Left ventricle myocardium inferior (tissue), 1 donor: ENCODE measurements at places on chromosomes 3 and 15. TPM values are rescaled to one million over a fixed set of nuclear protein-coding genes. Genes with fewer than 3 reads are reported as not detected.

Gene UCN2
- total RNA-seq, result 0.19 TPM

DNA sequence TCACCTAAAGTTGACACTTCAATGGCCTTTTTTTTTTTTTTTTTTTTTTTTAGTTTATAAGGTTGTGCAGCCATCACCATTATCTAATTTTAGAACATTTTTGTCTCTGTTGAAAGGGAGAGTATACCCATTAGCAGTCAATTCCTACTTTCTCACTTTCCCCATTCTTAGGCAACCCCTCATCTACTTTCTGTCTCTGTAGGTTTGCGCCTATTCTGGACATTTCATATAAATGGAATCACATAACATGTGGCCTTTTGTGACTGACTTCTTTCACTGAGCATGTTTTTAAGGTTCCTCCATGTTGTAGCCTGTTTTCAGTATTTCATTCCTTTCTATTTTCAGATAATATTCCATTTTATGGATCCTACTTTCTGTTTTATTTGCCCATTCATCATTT, 56.3 kb downstream of the BLM start:
- DNase-seq, result no peak

DNA sequence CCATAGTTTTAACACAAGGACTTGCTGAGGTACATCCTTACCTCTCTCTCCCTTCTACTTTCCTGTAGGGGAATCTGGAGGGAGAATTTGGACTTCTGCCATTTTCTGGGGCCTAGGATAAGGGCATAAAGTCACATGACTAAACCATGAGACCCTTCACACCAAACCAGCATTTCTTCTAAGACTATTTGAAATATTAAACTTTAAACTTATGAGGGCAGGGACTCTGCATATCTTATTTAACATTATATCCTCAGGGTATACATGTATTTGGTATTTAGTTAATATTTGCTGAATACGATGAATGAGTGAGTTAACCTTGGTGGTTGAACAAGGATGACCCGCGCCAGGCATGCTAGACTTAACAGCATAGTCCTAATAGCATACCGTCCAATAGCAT, 63.4 kb downstream of the USP13 start:
- DNase-seq, result no peak

- no peak for DNase-seq
Observed at GRCh38 chr15:28946803-28947202, 61.0 kb downstream of the APBA2 start.

Gene LYZL4
- total RNA-seq, result not detected

DNA sequence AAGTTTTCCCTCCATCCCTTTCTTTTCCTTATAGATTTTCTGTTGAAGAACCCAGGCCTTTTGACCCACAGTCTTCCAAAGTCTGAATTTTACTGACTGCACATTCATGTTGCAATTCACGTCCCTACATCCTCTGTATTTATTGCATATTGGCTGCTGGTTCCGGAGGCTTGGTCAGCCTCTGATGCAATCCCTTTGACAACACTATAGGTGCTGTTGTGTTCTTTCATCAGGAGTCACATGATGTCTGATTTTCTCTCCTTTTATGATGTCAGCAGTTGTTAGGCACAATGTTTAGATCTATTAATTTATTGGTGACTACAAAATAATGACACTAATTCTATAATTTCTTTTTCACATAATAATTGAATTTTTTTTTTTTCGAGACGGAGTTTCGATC, 8.7 kb downstream of the CYP1A1 start:
- DNase-seq, result no peak

Gene EHHADH
- total RNA-seq, result 20.1 TPM

Gene CHRM5
- total RNA-seq, result not detected

DNA sequence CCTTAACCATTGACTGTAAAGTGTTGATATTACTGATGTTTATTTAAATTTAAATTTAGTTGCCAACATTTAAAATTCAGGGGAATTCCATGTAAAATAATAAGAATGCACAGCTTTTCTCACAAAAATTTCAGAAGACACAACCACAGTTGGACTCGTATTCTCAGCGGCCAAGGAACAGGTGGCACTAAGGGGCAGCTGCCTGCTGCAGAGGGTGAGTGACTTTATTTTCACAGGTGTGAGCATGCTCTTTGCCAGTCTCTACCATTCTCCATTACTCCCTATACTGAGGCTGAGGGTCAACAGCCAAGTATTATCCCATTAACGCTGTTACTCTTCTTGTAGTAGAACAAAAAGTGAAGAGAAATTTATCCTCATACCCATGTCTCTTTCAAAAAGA, 92.1 kb upstream of the GADL1 start:
- DNase-seq, result no peak
